ENCODE measurements at places on chromosomes 2 and 18.

DNA sequence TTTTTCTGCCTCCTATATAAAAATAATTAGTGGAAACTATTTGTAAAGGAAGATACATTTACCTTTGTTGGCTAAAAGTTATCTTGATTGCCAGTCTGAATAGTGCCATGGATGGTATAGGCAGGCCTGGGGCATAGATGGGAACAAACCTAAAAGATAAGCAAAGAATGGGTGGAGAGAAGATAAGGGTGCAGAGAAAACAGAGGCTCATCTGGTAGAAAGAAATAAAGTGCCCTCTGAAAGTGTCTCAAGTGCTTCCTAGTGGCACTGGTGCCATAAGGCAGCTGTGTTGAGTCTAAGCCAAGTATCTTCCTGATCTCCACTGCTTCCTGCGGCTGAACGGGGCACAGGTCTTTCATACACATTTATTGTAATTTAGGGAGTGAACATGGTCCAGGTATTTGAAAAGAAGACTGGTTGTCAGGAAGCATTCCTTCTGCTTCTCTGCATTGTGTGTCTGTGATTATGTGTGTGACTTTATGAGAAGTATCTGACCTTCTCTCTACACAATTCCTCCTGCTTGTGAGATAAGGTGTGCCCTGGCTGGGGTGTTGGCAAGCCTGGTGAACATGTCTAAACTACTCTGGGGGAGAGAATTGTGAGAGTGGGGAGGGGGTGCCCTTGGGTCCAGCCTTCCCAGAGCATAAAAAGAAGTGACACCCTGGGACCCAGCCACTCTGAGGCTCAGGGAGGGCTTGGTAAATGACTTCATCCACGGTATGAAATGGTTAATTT, 280.5 kb downstream of the CAMKMT start:
- DNase-seq, result no peak

- DNase-seq, result no peak
These were observed 232.0 kb downstream of the AGAP1 start for GRCh38 chr2:235725841-235726240.

DNA sequence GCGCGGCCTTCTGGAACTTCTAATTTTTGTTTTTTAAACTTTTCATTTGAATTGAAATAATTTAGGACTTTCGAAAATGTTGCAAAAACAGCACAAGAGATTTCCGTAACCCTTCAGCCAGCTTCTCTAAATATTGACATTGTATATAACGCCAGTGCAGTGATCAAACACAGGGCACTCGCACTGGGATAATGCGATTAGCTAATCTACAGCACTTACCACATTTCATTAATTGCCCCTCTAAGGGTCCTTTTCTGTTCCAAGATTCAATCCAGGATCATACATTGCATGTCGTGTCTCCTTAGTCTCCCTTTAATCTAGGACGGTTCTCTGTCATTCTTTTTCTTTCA, 343 bp upstream of the CD302 start:
- no peak for DNase-seq

DNA sequence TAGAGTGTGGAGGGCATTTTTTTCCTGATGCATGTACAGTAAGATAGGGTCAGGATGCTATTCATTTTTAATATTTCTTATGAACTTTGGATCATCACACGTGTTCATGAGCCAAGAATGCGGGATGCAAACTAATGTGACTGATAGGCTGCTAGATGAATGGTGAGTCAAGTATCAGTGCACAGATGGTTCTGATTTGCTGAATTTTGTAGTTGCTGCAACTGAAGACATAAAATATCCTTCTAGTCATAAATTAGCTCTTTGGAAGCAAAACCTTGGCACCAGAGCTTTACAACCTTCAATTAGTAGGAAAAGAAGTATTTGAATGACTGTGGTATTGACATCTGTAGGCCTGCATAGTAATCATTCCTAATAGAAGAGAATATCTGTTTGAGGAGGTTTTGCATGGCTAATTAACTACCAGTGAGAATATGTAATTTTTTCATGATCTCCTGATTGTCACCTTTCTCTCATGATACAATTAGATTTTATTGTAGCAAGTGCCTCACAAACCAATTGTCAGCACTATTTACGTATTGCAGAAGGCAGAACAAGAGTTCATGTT, 94.0 kb downstream of the VRK2 start:
- DNase-seq, result no peak

DNA sequence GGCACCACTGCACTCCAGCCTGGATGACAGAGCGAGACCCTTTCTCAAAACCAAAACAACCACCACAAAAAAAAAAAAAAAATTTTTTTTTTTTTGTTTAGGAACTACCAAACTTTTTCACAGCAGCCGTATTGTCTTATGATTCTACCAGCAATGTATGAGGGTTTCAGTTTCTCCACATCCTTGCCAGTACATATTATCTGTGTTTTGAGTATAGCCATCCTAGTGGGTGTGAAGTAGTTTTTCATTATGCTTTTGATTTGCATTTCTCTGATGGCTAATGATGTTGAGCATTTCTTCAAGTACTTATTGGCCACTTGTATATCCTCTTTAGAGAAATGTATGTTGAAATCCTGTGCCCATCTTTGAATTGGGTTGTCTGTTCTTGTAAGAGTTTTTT, 51.7 kb downstream of the COX7A2L start:
- no peak for DNase-seq

DNA sequence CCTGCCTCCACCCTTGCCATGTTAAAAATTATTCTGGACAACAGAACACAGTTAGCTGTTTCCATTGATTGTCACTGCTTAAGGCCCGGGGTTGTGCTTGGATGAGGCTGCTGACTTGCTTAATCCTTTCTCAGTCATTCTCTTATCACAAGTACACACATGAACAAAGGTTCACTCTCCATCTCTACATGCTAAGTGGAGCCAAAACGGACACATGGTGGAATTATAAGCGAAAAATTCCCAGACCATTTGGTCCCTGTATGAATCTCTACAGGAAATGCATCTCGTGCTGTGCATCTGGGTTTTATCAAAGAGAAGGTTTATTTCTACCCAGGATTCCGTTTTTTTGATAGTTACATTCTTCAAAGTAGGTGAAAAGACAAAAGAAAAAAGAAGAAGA, 177.5 kb upstream of the ETAA1 start:
- no peak for DNase-seq

DNA sequence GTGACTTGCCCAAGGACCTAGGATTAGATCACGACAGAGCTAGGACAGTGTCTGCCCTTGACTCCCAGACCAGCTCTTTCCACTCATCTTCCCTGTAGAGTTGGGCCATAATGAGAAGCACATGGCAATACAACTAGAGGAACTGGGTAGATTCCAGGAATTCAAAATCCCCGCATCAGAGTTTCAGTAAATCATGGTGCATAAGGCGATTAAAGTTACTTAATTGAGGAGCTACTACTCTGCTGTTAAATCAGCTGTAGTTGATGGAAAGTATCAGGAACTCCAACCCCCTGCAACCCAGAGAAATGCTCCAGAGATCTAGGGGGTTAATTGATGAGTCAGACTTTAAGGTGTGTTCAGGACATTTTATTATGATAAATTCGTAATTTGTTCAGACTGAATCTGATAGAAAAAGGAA, 5.7 kb downstream of the ANTXR1 start:
- DNase-seq, result no peak

DNA sequence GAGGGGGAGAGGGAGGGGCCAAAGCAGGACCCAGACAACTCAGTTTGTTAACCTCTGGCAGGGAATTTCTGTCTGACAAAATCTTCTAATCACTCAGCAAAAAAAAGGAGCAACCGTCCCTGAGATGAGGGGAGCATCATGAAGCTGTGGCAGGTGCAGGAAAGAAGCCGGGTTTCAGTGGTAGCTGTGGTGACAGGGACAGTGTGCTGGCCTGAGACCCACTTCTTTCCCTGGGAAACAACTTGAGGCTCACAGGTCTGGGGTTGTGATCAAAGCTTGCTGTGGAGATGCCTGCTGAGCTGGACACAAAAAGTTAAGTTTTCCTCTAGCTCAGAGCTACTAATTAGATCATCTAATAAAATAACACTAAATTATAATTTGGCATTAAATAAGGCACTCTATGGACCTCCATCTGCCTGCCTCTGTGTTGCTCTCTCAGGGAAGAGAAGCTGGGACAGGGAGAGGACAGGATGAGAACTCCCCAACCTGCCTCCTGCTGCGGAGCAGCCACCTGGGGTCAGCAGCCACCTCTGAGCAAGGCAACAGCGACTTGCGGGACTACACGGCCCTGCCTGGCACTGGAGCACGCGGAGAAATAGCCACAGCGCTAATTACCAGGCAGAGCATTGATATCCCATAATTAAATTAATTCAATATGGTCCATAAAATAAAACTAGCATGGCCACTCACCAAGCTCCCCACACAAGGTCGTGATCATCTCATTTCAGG, 104.6 kb upstream of the TEX51 start:
- DNase-seq, result no peak

- DNase-seq, result no peak
These were observed 141.7 kb downstream of the ZFP36L2 start for GRCh38 chr2:43084699-43085091.

- no peak for DNase-seq
These were observed 51.2 kb upstream of the ADAM23 start for GRCh38 chr2:206392118-206392517.

DNA sequence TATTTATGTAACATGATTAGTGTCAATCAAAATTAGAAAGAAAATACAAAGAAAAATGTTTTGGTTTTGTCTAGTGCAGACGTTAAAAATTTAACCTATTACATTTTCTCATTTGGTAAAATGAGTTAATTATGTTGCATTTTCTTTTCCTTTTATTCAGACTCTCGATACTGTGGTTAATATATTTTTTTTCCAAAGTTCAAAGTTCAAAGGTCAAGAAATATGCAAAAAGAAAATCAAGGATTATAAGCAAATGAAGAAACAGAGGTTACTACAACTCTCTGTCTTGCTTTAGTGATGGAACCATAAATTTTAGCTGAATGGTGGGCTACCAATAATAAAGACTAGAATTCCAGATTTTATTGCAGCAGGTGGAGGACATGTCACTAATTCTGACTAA, 133.3 kb upstream of the TFPI start:
- no peak for DNase-seq

DNA sequence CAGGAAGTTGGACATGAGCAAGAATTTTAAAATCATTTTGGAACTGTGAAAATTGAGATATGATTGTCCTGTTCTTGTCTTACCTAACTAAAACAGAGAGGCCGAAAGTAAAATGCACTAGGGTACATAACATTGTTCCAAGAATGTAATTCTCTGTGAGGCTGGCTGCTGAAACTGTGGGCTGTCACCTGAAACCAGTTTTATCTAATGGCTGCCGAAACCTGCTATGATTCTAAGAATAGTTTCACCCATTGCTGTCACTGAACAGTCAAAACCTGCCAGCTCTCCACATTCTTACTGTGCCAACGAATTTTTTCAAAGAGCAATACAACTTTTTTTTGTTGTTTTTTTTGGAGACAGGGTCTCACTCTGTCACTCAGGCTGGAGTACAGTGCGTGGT, 119.3 kb upstream of the ZSWIM2 start:
- peak; percentile 36 for DNase-seq

DNA sequence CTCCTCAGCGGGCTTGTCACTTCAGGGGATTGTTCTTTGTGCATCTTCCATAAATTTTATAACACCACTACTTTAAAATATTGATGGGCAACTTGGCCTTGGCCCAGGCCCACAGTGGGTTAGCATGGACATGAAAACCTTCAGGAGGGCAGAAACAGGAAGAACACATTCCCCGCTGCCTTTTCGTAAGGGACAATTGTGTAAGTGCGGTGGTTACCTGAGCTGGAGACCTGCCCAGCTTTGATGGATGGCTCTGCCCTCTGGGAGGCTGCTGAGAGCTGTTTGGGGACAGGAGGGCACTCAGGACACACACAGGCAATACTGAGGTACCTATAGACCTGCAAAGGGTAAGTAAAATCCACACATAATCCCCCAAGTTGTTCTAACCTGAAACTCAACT, 46.8 kb downstream of the FECH start:
- DNase-seq, result no peak

GRCh38 chr2:11456251-11456650, 9.7 kb downstream of the E2F6 start:
- no peak for DNase-seq

GRCh38 chr2:53793261-53793660, 6.4 kb downstream of the ERLEC1 start:
- DNase-seq, result no peak

- no peak for DNase-seq
These were observed 154.2 kb upstream of the MYCN start for GRCh38 chr2:15786003-15786654.

DNA sequence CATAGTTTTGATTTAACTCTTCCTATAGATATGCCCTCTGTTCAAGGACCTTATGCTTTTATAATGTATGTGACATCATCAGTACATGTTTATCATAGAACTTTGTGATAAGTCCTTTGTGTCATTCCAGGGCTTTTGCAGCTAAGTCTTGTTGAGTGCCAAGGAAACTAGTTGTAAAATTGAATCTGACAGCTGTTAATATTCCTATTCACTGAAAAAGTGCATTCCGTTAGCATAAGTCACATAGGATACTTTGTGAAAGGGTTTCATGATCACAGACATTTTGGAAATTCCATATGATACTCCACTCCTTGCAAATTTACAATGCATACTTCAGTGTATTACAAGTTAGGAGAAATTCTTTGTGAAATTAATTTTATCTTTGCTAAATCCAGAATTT, 503.4 kb downstream of the CCDC85A start:
- DNase-seq, result no peak

- no peak for DNase-seq
These were observed 24.5 kb upstream of the LCLAT1 start for GRCh38 chr2:30422444-30423040.

GRCh38 chr2:197191177-197191939, 119.2 kb downstream of the ANKRD44 start:
- no peak for DNase-seq

GRCh38 chr18:28198620-28199019, 21.7 kb upstream of the CDH2 start:
- DNase-seq, result no peak

DNA sequence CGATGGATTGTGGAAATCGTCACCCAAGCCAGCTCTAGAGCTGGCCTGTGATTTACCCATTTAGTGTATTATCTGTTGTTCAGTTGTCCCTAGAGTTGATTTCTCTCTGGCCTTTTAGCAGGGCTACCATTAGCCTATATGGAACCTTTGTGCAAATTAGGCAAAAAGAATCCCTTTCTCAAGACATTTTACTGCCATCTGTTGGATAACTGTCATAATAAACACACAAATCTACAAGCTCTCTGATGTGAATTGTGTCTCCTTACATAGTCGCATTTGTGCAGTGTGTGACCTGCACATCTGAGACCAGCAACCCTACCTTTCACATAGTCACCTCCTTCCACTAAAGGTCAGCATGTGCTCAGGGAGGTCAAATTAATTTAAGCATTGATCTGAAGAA, 34.0 kb downstream of the LOXHD1 start:
- no peak for DNase-seq

DNA sequence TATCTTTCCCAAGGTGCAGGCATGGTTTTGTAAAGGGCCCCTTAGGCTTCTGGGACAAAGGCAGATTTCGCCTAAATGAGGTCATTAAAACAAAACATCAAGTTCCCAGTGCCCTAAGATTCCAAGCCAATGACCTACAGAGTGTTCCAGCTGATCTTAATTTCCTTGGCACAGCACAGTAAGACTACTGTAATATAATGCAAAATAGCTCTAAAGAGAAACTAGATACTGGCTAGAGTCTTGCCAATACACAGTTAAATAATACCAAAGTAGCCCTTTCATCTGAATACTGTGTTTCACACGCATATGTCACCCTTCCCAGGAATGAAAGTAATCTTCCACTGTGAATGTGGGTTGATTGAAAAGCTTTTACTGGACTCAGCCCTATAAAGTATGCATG, 14.7 kb downstream of the GRB14 start:
- DNase-seq, result no peak
